ENCODE measurements at places on chromosomes 3 and 15.

DNA sequence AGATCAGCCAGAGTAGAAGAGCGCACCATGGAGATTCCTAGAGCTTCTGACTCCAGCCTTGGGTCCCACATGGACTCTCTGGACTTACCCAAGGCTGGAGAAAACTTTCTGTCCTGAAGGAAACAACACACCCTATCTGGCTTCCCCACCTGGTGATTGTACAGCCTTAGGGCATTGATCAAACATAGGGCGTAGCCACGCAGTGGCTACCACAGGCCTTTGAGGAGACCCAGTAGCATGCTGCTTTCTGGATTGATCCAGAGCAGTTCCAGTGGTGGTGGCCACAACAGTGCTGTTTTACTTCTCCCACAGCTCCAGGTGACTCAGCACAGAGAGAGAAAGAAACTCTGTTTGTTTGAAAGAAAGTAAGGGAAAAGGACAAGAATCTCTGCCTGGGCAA is 23.5 kb downstream of the PYDC2 start:
- no peak for DNase-seq

- no peak for DNase-seq
These were observed 30.8 kb downstream of the MDFIC2 start for GRCh38 chr3:70281663-70282062.

- no peak for DNase-seq
These were observed 527.4 kb upstream of the PROK2 start for GRCh38 chr3:72312339-72312738.

GRCh38 chr3:151553888-151554287 is 93.0 kb upstream of the IGSF10 start:
- DNase-seq = no peak

DNA sequence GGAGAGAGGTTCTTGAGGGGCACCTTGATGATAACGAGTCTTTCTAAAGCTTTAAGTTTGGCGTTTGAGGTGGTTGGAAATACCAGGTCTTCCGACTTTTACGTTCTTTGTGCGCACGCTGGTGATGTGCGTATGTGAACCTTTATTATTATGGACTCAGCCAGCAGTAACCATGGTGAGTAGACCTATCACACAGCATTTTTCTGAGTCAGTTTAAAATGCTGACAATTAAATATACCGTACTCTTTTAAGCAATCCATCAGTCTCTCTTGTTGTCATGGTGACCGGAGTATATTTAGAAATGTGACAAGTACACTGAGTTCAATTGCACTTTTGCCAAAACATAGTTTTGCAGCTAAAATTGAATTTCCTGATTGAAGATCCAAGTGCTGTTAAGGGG is 172.2 kb downstream of the LPP start:
- no peak for DNase-seq

DNA sequence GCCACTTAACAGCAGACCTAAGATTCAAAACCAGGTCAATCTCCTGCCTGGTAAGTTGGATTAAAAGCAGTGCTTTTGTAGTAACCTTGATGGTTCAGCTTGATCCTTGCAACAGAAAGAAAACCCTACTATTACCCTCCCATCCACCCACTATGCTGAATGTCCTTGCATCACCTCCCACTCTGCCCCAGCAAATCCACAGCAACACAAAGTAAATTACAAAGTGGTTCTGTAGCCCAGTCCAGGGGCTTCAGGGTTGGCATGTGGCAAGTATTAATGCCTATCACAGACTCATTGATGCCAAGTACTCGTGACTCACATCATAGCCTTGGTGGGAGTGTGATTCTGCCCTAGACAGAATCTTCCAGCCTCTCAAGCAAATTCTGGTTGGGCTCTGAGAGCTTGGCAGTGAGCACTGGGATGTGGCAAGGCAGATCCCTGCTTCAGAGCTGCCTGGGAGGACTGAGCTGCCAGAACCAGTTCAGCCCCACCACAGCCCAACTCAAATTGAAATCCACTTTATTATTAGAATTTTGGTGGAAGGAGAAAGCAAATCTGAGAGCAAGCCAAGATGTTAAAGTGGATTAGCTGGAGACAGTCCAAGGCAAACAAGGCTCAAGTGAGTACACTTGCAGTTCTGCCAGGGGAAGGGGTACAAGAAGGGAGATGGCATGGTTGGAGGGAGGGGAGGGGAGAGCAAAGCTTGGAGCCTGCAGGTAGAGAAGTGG is 225.8 kb upstream of the UMPS start:
- DNase-seq = no peak

Measured in NCI-H1048 (cell line).